Small intestine (tissue), 16 donors: ENCODE measurements at places on chromosomes 3 and 15. TPM values are rescaled to one million over a fixed set of nuclear protein-coding genes. Genes with fewer than 3 reads are reported as not detected.
A peak's percentile ranks its signal among the peaks of the same experiment; 100 is the strongest.

KBTBD13 gene
- not detected for polyA plus RNA-seq

GPR160 gene
- polyA plus RNA-seq: 48.6 TPM

DNA sequence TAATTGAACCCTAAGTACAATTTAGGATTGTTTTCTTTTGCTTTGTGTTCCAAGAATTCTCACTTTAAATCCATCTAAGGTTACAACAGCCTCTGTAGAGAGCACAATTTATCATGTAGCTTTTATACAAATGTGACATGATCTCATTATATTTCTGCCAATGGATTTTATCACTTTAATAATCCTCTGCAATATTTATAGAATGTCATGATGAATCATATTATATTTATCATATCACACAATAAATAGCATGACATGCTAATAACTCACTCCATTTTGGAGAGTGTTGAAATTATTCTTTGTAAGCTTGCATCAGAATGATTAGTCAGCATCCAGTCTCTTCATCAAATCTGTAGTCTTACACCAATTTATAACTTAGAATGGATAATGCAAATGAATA lies 280.6 kb upstream of the ZNF717 start:
- no peak for DNase-seq
- H3K27me3 ChIP-seq: no peaks in the 10 kb centered on the region
- no peaks in the 10 kb centered on the region for H3K4me1 ChIP-seq
- no peaks in the 10 kb centered on the region for H3K36me3 ChIP-seq
- H3K27ac ChIP-seq: no peak overlapping the region

DNA sequence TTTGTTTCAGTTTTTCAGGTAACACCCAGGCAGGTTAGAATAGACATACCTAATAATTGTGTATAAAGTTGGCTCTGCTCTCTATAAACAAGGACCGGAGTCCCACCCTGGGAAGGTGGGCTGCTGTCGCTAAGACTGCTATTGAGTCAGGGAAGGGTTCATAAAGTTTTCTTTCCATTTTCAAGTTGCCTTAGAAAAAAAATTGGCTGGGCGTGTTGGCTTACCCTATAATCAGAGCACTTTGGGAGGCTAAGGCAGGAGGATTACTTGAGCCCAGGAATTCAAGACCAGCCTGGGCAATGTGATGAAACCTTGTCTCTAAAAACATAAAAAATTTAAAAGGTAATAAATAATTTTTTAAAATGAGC lies 11.3 kb upstream of the PIAS1 start:
- no peak overlapping the region for H3K4me3 ChIP-seq
- H3K27me3 ChIP-seq: no peaks in the 10 kb centered on the region
- DNase-seq: no peak
- H3K27ac ChIP-seq: no peak overlapping the region
- no peaks in the 10 kb centered on the region for H3K36me3 ChIP-seq

- no peak overlapping the region for H3K27ac ChIP-seq
- H3K4me3 ChIP-seq: no peak overlapping the region
- H3K27me3 ChIP-seq: no peaks in the 10 kb centered on the region
- H3K36me3 ChIP-seq: no peaks in the 10 kb centered on the region
- no peak for DNase-seq
- H3K4me1 ChIP-seq: no peaks in the 10 kb centered on the region
These were observed 76.8 kb downstream of the IMPG2 start for GRCh38 chr3:101243285-101244211.

KIF9 gene
- polyA plus RNA-seq: 8.5 TPM

GRCh38 chr3:125585595-125586223 lies 9.6 kb downstream of the OSBPL11 start:
- peaks cover 5% of the 10 kb centered on the region for H3K4me1 ChIP-seq
- no peak overlapping the region for H3K27ac ChIP-seq
- DNase-seq: peak; percentile 70
- no peak overlapping the region for H3K4me3 ChIP-seq

DNA sequence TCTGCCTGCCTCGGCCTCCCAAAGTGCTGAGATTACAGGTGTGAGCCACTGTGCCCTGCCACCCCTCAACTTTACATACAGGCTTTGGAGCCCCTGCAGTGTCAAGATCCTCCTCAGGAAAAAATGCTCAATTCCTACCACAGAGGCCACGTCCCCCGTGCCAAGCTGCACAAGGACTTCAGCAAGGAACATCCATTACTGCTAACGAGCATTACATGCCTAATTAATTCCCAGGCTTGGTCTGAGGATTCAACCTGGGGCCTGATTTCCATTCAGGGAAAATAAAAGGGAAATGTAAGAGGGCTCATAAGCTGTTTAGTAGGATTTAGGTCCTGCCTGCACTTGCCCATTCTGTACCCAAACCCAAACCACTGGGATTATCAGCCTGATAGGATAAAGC lies 161.4 kb downstream of the RAB11A start:
- no peak overlapping the region for H3K27ac ChIP-seq
- DNase-seq: no peak
- peaks cover 1% of the 10 kb centered on the region for H3K27me3 ChIP-seq

ULK4 gene
- polyA plus RNA-seq: 1.6 TPM

NMD3 gene
- 15.9 TPM for polyA plus RNA-seq

ZNF80 gene
- polyA plus RNA-seq: 0.03 TPM

GRCh38 chr3:128503751-128504532 lies 10.9 kb upstream of the GATA2 start:
- H3K27ac ChIP-seq: no peak overlapping the region
- no peak for DNase-seq
- H3K27me3 ChIP-seq: no peaks in the 10 kb centered on the region
- H3K36me3 ChIP-seq: no peaks in the 10 kb centered on the region

- H3K27me3 ChIP-seq: peaks cover 5% of the 10 kb centered on the region
- no peaks in the 10 kb centered on the region for H3K4me1 ChIP-seq
- no peaks in the 10 kb centered on the region for H3K36me3 ChIP-seq
These were observed at the start of gene SST for GRCh38 chr3:187669675-187670504. SST (minus strand) TSS chr3:187670394; CDS start chr3:187670291, 103 bp downstream.

- no peak overlapping the region for H3K27ac ChIP-seq
- no peaks in the 10 kb centered on the region for H3K4me1 ChIP-seq
- no peaks in the 10 kb centered on the region for H3K27me3 ChIP-seq
- H3K36me3 ChIP-seq: peaks cover 7% of the 10 kb centered on the region
These were observed 55.8 kb downstream of the CDAN1 start for GRCh38 chr15:42681119-42681518.

GRCh38 chr3:53269888-53270880 lies 14.4 kb upstream of the TKT start:
- DNase-seq: peak; percentile 78
- no peaks in the 10 kb centered on the region for H3K4me1 ChIP-seq
- H3K36me3 ChIP-seq: no peaks in the 10 kb centered on the region
- no peak overlapping the region for H3K4me3 ChIP-seq
- H3K27ac ChIP-seq: no peak overlapping the region

DNA sequence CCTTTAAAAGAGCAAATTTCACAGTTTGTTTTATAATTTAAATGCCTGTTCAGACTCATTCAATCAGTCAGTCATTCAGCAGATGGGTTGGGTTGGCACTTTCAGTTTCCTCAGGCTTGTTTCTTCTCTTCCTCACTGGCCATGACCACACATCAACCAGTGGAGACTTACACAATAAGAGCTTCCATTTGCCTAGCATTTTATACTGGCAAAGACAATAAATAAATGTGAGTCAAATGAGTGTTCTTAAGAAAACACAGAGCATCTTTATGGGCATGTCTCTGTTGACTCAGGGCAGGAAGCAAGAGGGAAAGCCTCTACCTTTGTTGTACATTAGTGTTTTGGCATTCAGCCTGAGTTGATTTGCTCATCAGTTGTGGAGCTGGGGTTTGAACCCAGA lies 122.6 kb downstream of the EPHB1 start:
- H3K4me3 ChIP-seq: no peak overlapping the region
- no peaks in the 10 kb centered on the region for H3K36me3 ChIP-seq
- H3K27me3 ChIP-seq: no peaks in the 10 kb centered on the region
- no peak for DNase-seq
- no peak overlapping the region for H3K27ac ChIP-seq
- H3K4me1 ChIP-seq: no peaks in the 10 kb centered on the region

SLC28A2 gene
- 36.0 TPM for polyA plus RNA-seq

DNA sequence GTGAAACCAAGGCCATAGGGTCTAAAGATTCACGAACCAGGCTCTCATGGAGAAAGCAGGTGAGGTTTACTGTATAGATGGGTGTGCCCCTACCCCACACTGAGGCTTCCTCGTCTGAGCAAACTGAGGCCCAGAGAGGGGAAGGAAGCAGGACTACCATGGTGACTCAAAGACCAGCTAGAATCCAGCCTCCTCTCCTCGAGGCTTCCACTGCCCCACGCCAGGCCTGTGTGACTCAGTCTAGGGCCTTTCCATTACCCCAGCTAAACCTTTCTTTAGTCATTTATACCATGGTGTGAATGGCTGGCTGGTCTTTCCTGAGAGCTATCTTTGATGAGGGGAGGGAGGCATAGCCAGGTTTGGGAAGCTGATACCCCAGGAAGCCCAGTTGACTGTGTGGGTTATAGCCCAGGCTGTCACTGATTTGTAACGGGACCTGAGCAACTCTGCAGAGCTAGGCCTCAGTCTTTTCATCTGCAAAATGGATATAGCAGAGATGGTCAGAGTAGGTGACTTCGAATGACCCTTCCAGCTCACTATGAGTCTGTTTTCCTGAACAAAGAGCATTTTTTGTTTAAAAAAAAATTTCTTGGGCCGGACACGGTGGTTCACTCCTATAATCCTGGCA lies 3.0 kb upstream of the RHO start:
- no peaks in the 10 kb centered on the region for H3K27me3 ChIP-seq
- H3K36me3 ChIP-seq: peaks cover 8% of the 10 kb centered on the region
- DNase-seq: no peak
- H3K4me3 ChIP-seq: no peak overlapping the region
- no peaks in the 10 kb centered on the region for H3K4me1 ChIP-seq
- no peak overlapping the region for H3K27ac ChIP-seq
